GM19239 (cell line): ENCODE measurements at places on chromosomes 13 and 19.

- peak; percentile 85 for DNase-seq
Observed at GRCh38 chr13:27353166-27353583, 71.2 kb upstream of the GTF3A start.

- DNase-seq: no peak
Observed at GRCh38 chr19:48926909-48927308, 6.6 kb upstream of the DHDH start.

DNA sequence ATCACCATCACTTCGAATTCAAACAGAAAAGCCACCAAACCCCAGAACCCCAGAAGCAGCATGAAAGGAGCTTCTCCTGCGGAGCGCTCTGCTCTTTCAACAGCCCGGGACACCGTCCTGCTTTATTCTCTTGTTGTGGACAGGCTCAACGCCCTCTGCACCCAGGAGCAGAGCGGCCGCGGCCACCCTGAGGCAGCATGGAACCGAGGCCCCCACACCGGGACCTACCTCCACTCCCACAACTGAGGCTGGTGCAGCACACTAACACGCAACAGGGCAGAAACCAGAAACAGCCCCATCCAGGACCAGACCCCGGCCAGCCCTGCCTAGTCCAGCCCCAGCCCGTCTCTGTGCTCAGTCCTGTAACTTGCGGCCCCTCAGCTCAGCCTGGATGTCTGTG, 7.2 kb downstream of the AP3D1 start:
- no peak for DNase-seq

- DNase-seq: no peak
Observed at GRCh38 chr13:33740134-33740538, 77.8 kb upstream of the RFC3 start.

- no peak for DNase-seq
Observed at GRCh38 chr13:53301449-53301848, 272.8 kb downstream of the OLFM4 start.
